ENCODE measurements at places on chromosomes 5 and 9. TPM values are rescaled to one million over a fixed set of nuclear protein-coding genes. Genes with fewer than 3 reads are reported as not detected.

DNA sequence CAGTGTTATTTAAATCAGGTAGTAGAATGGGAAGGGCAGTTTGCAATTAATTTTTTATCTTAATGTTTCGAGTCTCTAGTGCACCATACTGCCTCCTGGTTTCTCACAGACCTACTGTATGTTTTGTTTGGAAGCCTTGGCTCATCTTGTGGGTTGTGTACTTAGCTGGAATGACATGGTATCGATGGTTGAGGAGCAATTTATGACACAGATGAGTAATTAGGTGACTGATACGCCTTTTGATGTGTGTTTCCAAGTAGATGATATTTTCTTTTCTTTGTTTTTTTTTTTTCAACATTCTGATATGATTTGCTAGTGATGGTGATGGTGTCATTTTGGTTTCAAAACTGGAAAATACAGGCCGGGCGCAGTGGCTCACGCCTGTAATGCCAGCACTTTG lies 16.1 kb downstream of the BASP1 start:
- DNase-seq: no peak

Gene CCDC180
- polyA plus RNA-seq: 12.8 TPM

Gene ORM1
- not detected for polyA plus RNA-seq

- DNase-seq: no peak
Measured at GRCh38 chr5:172816925-172817562, 17.0 kb upstream of the ERGIC1 start.

- no peak for DNase-seq
Measured at GRCh38 chr5:132815454-132815853, 2.4 kb downstream of the SOWAHA start.

Gene TSSK1B
- not detected for polyA plus RNA-seq

Gene BTNL3
- polyA plus RNA-seq: 0.13 TPM

Gene SPATA31D3
- not detected for polyA plus RNA-seq

Gene PIP5K1B
- polyA plus RNA-seq: 8.3 TPM

Gene LMX1B
- polyA plus RNA-seq: 16.0 TPM

DNA sequence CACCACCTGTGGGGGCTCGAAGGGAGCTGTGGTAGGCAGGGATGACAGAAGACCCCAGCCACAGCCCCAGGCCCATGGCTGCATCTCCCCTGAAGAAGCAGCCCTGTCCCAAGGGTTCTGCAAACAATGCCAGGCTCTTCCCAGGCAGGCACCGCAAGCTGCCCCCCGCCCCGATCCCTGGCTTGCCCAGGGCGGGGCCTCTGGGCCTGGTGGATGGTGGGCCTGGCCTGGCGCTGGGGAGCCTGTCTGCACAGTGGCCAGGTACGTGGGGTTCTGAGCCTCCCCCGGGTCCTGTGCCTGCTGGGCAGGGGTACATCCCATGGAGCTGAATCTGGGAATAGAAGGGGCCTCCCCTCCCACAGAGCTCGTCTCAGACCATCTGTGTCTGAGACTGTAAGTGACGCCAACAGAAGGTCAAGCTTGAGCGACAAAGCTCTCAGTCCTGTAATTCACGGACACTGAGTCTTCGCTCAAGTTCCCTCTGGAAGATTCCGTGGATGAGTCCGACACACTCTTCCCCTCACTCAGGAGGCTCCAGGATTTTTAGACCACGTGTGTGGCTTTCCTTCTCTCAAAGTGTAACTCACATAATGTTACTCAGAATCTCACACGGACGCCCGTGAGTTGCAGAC lies 4.4 kb upstream of the SLC12A7 start:
- DNase-seq: no peak

Gene LCN10
- polyA plus RNA-seq: 1.2 TPM

DNA sequence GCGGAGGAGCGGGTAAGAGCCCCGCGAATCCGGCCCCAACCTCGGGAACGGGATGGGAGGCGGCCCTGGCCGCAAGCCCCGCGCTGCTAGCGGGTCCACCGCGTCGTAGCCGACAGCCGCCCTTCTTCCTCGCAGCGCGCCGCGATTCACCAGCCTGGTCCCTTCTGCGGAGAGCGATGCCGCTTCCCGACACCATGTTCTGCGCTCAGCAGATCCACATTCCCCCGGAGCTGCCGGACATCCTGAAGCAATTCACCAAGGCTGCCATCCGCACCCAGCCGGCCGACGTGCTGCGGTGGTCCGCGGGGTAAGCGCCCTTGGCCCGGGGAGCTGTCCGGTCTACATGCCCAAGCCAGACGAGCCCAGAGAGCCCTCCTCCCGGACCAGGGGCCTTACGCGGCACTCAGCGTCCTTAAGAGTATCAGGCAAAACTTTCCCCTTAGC lies 335 bp downstream of the ROPN1L start:
- no peak for DNase-seq

- no peak for DNase-seq
Measured at GRCh38 chr5:17219006-17219422, 1.6 kb downstream of the BASP1 start.

DNA sequence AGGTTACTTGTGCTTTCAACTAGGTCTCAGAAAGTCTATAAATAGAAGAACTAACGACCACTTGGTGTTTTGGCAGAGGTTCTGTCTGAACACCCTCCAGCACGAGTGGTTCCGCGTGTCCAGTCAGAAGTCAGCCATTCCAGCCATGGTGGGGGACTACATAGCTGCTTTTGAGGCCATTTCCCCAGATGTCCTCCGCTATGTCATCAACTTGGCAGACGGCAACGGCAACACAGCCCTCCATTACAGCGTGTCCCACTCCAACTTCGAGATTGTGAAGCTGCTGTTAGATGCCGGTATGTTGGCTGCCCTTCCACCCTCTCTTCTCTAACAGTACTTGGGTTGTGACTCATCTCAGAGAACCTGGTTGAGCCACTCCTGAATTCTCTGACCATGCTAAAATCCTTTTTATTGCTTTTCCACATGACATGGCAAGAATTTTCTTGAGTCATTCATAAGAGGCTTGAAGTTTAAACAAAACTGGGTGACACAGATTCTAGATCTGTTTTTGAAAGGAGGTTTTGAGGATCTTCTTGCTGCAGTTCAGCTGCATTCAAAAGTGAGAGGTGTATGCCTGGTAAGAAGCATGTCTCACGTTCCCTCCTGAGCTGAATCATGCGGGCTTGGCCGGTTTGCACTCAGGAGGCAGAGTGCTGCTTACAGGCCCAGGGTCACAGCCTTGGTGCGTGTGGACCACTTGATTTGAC lies 103.1 kb upstream of the DMRT1 start:
- no peak for DNase-seq

All from right renal cortex interstitium (tissue), 3 donors.